ENCODE measurements at places on chromosomes 4 and X. TPM values are rescaled to one million over a fixed set of nuclear protein-coding genes. Genes with fewer than 3 reads are reported as not detected.

DNA sequence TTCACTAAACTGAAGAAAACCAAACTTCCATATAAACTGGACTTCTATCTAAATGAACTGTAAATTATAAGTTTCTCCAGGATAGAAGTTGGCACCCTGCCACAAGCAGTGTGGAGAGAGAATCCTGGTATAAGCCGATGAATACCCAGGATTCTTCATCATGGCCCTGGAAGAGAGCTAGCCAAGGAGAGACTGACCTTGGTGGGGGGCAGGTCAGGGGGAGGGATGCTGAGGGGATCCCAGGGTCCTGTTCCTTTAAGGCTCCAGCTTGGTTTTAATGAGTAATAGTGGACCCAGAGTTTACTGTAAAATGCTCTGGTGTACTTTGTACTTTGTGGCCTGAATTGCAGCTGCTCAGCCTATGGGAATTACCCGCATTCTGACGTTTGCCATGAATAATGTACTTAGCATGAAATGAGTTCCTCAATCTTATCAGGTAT is 16.9 kb downstream of the RASSF6 start:
- no peaks in the 10 kb centered on the region for H3K4me1 ChIP-seq
- H3K4me3 ChIP-seq = no peak overlapping the region
- no peaks in the 10 kb centered on the region for H3K36me3 ChIP-seq
- no peak overlapping the region for H3K27ac ChIP-seq

- H3K4me1 ChIP-seq = no peaks in the 10 kb centered on the region
- H3K27ac ChIP-seq = no peak overlapping the region
- H3K27me3 ChIP-seq = no peaks in the 10 kb centered on the region
- no peak for DNase-seq
- no peaks in the 10 kb centered on the region for H3K36me3 ChIP-seq
These were observed 68.8 kb downstream of the TECRL start for GRCh38 chr4:64340218-64341110.

GRCh38 chr4:163806653-163807052 is 312.2 kb downstream of the TMA16 start:
- H3K27me3 ChIP-seq = no peaks in the 10 kb centered on the region
- no peaks in the 10 kb centered on the region for H3K4me1 ChIP-seq
- H3K27ac ChIP-seq = no peak overlapping the region
- no peaks in the 10 kb centered on the region for H3K36me3 ChIP-seq
- no peak overlapping the region for H3K4me3 ChIP-seq
- DNase-seq = no peak

DNA sequence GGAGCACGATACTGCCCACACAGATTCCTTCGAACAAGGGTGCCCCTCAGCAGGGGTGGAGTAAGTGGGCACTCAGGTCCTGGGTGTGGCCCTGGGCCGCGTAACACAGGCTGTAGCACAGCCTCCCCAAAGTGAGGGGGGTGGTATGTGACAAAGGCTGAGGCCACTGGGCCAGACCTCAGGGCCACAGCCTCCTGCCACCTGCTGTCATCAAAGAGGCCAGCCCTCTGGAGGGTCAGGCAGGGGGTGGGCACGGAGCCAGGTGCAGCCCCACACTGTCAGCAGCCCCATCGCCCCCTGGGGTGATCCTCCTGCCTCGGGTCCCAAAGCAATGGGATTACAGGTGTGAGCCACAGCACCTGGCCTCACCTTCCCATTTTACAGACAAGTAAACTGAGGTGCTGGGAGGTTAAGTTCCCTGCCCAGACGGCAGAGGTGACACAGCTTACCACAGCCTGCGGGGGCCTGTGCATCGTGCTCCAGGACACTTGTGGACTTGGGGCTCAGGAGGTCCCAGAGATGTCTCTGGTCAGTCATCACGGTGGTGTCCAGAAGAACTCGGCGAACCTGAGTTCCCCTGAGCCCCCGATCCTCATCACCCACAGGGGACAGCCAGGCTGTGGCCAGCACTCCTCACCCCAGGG is 27.5 kb upstream of the MXD4 start:
- no peak overlapping the region for H3K27ac ChIP-seq
- H3K4me3 ChIP-seq = no peak overlapping the region
- H3K27me3 ChIP-seq = no peaks in the 10 kb centered on the region
- DNase-seq = no peak
- peaks cover 47% of the 10 kb centered on the region for H3K4me1 ChIP-seq

DNA sequence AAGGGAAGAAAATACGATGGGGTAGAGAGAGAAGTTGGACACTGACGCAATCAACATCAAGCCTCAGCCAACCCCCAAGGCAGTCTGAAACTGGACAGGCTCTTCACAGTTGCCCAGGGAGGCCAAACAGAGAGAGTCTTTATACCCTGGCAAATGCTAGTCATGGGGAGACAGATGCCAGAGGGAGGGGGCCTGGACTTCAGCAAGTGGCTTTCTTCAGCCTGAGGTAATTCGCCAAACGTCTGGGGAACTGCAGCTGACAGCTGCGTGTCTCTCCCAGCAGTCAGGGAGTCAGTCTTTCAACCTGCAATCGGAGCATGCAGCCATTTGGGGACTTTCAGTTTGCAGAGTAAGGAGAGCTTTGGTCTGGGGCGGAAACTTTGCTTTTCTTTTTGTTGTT is 521.6 kb downstream of the TRIML1 start:
- no peak overlapping the region for H3K27ac ChIP-seq
- DNase-seq = no peak
- H3K4me3 ChIP-seq = no peak overlapping the region
- no peaks in the 10 kb centered on the region for H3K27me3 ChIP-seq

RPS6KA6 gene
- polyA plus RNA-seq = 2.7 TPM

PCDH11X gene
- not detected for polyA plus RNA-seq

UGT2B15 gene
- polyA plus RNA-seq = not detected

AMTN gene
- not detected for polyA plus RNA-seq

Data from SK-N-SH (cell line).